ENCODE measurements at places on chromosomes 1 and 21.

- DNase-seq, result no peak
Observed at GRCh38 chr1:12251442-12251841, 21.6 kb downstream of the VPS13D start.

DNA sequence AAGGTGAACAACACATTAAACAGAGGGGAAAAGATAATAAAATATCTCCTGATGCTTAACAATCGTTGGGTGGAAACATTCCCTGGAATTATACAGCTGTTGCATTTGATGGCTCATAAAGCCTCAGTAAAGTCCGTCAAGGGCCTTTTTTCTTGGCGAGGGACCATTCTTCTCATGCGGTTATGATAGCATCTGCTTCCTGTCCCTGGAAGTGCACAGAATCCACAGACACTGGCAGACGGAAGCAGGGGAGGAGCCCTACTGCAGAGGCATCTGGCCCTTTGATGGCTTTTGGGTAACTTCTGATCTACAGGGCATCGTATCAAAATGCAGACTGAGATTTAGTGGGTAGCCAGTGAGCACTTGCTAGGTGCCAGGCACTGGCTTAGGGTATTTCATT, 286.9 kb downstream of the KIF26B start:
- no peak for DNase-seq

- no peak for DNase-seq
Observed at GRCh38 chr1:41428738-41429640, 55.5 kb downstream of the EDN2 start.

DNA sequence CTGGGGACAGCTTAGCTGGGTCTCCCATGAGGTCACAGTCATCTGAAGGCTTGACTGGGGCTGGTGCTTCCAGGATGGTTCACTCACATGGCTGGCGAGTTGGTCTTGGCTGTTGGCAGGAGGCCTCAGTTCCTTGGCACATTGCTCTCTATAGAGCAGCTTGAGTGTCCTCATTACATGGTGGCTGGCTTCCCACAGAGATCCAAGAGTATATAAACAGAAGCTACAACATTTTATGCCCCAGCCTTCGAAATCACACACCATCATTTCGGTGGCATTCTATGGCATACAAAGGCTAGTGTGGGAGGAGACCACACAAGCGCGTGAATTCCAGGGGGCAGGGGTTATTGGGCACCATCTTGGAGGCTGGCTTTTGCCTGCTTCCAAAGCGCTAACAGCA, 63.0 kb downstream of the ALPL start:
- DNase-seq, result no peak

GRCh38 chr1:176803596-176803995, 340.6 kb downstream of the PAPPA2 start:
- DNase-seq, result no peak

DNA sequence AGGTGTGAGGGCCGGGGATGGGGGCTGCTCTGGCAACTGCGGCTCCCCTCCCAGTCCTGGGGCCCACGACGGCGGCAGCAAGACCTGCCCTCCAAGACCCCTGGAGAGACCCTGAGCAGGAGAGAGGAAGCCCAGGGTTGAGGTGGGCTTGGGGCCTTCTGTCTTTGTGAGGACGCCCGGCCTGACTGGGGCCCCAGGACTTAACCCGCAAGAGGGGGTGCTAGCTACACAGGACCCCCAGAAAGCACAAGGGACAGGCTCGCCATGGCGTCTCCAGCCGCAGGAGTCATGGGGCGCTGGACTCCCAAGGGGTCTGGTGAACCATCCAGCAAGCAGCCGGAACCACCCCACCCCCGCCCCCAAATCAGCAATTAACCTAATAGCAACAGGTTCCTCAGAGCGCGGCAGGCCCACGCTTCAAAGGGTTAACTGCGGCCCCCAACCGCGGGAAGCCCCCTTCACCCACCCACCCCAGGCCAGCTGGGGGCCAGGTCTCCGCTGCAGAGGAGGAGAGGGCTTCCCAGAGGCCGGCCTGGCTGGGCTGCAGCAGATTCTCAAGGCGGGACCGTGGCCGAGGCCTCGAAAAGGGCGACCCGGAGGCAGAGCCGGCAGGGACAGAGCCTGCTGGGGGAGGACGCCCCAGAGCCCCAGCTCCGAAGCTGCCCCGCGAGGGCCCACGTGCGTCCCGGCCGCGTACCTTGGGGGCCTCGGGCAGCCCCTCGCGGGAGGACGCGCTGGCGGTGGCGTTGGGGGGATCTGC, 525 bp downstream of the C1QTNF12 start:
- no peak for DNase-seq

DNA sequence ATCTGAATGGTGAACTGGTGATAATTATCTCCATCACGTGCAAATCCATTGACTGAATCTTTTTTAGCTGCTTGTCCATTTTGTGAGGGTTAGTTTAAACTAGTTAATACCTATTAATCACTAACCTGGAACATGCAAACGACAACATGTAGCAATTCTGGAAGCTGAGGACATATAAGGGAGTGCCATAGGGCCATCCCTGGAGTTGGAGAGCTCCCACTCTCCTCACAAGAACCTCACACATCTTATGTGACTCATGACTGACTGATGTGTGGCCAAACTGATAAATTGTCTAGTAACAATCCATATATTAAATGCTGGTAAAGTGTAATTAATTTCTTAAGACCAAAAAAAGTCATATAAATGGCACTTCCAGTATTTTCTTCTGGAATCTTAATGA, 62.9 kb upstream of the HOOK1 start:
- DNase-seq, result no peak

Measured in NCI-H460 (cell line).